ENCODE measurements at places on chromosomes 1 and 21. TPM values are rescaled to one million over a fixed set of nuclear protein-coding genes. Genes with fewer than 3 reads are reported as not detected.

DNA sequence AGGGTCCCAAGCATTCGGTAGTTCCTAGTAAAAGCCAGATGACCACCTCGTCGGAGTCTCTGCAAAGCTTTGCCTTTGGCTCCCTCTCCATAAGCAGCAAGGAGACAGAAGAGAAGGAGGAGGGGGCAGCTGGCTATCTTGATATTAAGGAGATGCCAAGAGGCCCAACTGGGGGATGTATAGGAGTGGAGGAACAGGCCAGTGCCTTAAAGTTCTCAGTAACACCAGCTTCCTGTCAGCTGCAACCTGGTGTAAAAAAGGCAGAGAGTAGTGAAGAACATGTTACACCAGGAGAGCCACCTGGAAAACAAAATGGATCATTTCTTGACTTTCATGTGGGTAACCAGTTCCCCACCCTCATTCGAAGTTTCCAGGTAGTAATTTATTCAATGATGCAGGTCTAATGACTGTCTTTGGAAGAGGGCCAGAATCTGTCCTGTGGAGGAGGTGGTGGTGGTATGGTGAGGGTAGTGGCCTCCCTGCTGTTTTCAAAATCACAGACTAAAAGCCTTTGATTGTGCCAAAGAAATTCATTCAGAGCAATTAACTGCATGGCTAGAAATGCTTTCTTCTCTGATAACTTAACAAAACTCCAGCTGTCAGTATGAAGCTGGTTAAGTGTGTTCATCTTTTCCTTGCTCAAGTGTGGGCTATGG, 27.3 kb downstream of the TMEM200B start:
- peaks cover 17% of the 10 kb centered on the region for H3K36me3 ChIP-seq
- H3K27ac ChIP-seq, result no peak overlapping the region
- no peaks in the 10 kb centered on the region for H3K4me1 ChIP-seq
- no peak overlapping the region for H3K4me3 ChIP-seq
- H3K27me3 ChIP-seq, result no peaks in the 10 kb centered on the region
- DNase-seq, result no peak

TCHHL1 gene
- not detected for total RNA-seq

DNA sequence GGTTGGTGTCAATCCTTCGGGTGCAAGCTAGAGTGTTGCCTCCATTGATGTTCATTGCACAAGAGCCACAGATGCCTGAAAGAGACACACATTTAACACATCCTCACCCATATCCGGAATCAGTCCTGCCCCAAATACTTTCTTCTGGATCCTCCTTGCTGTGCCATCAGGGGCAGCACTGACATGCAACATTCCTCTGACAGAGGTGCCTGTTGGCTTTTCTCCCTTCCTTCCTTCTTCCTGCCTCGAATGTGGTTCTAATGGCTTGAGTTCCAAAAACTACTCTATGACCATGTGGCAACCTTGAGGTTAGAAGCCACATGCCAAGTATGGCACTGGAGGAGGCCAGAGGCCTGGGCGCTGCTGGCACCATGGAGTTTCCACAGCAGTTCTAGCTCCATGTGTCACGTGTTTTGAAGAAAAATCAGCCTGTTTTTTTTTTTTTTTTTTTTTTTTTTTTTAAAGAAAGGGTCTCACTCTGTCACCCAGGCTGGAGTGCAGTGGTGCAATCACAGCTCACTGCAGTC, 17.0 kb upstream of the ATP13A2 start:
- H3K27ac ChIP-seq, result peak overlapping the region; percentile 9
- peaks cover 13% of the 10 kb centered on the region for H3K4me1 ChIP-seq
- no peak for DNase-seq
- peaks cover 88% of the 10 kb centered on the region for H3K36me3 ChIP-seq

CELA2B gene
- not detected for total RNA-seq

FAM167B gene
- total RNA-seq, result 65.9 TPM

HLX gene
- total RNA-seq, result 14.9 TPM

- no peak for DNase-seq
- H3K4me3 ChIP-seq, result no peak overlapping the region
- H3K27ac ChIP-seq, result no peak overlapping the region
- no peaks in the 10 kb centered on the region for H3K36me3 ChIP-seq
- H3K27me3 ChIP-seq, result no peaks in the 10 kb centered on the region
Observed at GRCh38 chr1:200290010-200290685, 119.7 kb downstream of the ZNF281 start.

SGIP1 gene
- 19.8 TPM for total RNA-seq

GRCh38 chr1:44013949-44014348, 17.3 kb downstream of the SLC6A9 start:
- no peaks in the 10 kb centered on the region for H3K36me3 ChIP-seq
- H3K27ac ChIP-seq, result no peak overlapping the region
- no peak overlapping the region for H3K4me3 ChIP-seq
- no peak for DNase-seq

GRCh38 chr1:46094471-46095005, 37.9 kb downstream of the PIK3R3 start:
- no peak overlapping the region for H3K4me3 ChIP-seq
- H3K27ac ChIP-seq, result no peak overlapping the region
- no peaks in the 10 kb centered on the region for H3K36me3 ChIP-seq
- no peaks in the 10 kb centered on the region for H3K4me1 ChIP-seq
- no peak for DNase-seq
- no peaks in the 10 kb centered on the region for H3K27me3 ChIP-seq

GRCh38 chr1:12229386-12229834, 420 bp upstream of the VPS13D start:
- H3K4me3 ChIP-seq, result peak overlapping the region; percentile 99
- H3K4me1 ChIP-seq, result peaks cover 25% of the 10 kb centered on the region
- no peaks in the 10 kb centered on the region for H3K27me3 ChIP-seq
- no peaks in the 10 kb centered on the region for H3K36me3 ChIP-seq
- H3K27ac ChIP-seq, result no peak overlapping the region

TSPAN1 gene
- 6.9 TPM for total RNA-seq

- H3K4me3 ChIP-seq, result no peak overlapping the region
- H3K27ac ChIP-seq, result no peak overlapping the region
- no peak for DNase-seq
Observed at GRCh38 chr1:234668577-234668955, 58.6 kb upstream of the IRF2BP2 start.

GRCh38 chr1:39165488-39165887, 39.0 kb upstream of the MACF1 start:
- H3K27ac ChIP-seq, result peak overlapping the region; percentile 55
- peak overlapping the region; percentile 47 for H3K4me3 ChIP-seq
- no peaks in the 10 kb centered on the region for H3K27me3 ChIP-seq
- DNase-seq, result no peak
- H3K36me3 ChIP-seq, result no peaks in the 10 kb centered on the region
- H3K4me1 ChIP-seq, result peaks cover 48% of the 10 kb centered on the region

DNA sequence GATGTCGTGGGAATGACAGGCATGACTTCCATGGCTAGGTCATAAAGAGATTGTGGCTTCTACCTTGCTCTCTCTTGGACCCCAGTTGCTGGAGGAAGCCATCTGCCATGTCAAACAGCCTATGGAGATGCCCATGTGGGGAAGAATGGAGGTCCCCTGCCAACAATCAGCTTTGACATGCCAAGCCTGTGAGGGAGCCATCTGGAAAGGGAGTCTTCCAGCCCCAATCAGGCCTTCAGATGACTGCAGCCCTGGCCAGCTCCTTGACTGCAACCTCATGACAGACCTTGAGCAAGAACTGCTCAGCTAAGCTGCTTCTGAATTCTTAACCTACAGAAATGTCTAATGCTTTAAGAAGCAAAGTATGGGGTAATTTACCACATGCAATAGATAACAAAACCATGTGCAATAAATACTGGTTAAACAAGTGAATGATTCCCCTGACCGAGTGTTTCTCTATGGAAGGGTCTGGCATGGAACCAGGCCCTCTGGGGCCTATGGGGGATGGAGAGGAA, 187.1 kb downstream of the HIVEP3 start:
- no peak overlapping the region for H3K4me3 ChIP-seq
- no peaks in the 10 kb centered on the region for H3K36me3 ChIP-seq
- H3K4me1 ChIP-seq, result peaks cover 56% of the 10 kb centered on the region
- DNase-seq, result no peak
- H3K27me3 ChIP-seq, result no peaks in the 10 kb centered on the region

DNA sequence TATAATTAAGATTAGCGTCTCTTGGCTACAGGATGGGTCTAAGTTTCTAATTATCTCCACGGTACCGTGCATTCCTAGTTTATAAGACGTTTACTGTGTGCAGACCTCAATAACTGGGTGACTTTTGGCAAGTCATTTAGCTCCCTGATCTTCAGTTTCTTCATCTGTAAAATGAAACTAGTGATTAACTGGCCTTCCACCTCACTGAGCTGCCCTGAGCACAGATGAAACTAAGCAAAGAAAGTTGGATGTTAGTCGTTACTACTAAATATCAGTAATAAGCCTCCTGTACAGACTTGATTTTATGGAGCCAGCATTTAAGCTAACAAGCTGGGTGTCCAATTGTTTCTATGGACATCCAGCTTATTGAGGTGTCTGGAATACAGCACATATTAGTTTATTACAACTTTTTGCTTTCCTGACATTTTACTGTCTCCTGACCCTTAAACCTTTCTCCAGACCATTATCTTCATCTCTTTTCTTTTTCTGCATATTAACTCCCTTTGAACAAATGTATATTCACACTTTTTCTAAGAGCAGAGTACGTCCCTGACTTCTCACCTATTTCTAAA, 1.1 kb downstream of the CR2 start:
- no peak overlapping the region for H3K4me3 ChIP-seq
- peaks cover 35% of the 10 kb centered on the region for H3K27me3 ChIP-seq
- H3K27ac ChIP-seq, result no peak overlapping the region
- no peaks in the 10 kb centered on the region for H3K36me3 ChIP-seq

CNTN2 gene
- total RNA-seq, result not detected

DNA sequence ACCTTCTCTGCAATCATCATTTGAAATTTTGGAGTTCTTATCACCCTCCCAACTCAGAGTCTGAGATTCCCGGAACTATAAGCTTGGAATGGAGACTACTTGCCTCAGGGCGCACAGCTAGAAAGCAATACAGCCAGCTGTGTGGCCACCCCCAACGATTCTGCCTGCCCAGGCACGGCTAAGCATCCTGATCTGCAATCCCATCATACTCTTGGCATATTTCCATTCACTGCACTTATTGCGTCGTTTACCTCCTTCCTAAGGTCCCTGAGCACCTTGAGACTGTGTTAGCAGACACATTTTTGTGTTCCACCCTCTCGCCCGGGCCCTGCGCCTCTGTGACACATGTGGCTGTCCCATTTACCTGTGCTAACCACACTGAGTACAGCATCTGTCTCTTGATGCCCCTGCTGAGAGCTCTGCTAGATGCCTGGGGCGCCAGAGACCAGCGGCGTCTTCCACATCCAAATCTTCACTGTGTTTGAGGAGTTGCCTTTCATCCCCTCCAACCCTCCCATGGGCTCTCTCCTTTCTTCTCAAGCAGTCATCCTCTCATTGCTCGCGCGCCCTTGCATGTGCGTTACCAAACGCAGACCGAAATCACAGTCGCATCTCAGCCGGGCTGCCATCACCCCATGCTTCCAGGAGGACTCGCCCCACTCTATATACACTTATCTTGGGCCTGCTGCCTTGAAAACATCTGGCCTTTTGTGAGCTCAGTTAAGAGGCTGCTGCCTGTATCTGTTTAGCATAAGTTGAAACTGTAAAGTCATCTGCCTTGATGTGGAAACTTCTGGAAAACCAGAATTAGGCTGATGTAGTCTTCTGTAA, 3.5 kb upstream of the CLDN19 start:
- H3K27ac ChIP-seq, result no peak overlapping the region
- H3K36me3 ChIP-seq, result peaks cover 19% of the 10 kb centered on the region

IFI44 gene
- total RNA-seq, result 63.2 TPM

GRCh38 chr1:51945591-51945990, 44.9 kb downstream of the RAB3B start:
- peaks cover 17% of the 10 kb centered on the region for H3K27me3 ChIP-seq
- no peak overlapping the region for H3K27ac ChIP-seq
- H3K36me3 ChIP-seq, result no peaks in the 10 kb centered on the region
- H3K4me3 ChIP-seq, result no peak overlapping the region

DNA sequence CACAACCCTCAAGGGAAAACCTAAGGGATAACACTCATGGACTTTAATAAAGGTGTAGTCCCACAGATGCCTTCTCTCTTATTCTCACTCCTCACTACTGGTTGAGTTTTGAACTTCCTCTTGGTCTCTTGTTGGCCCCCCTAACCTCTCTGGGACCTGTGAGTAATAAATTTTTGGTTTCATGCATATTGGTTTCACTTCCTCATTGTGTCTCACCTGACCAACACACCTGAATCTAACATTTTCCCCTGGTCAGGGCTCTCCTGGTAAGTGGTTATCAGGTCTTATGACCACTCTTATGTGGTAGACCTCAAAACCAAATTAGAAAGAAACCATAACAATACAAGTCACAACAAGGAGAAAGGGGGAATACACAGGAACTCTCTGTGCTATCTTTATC, 60.5 kb upstream of the PRMT6 start:
- no peaks in the 10 kb centered on the region for H3K36me3 ChIP-seq
- H3K27ac ChIP-seq, result no peak overlapping the region
- DNase-seq, result no peak
- no peak overlapping the region for H3K4me3 ChIP-seq
- H3K4me1 ChIP-seq, result no peaks in the 10 kb centered on the region

DNA sequence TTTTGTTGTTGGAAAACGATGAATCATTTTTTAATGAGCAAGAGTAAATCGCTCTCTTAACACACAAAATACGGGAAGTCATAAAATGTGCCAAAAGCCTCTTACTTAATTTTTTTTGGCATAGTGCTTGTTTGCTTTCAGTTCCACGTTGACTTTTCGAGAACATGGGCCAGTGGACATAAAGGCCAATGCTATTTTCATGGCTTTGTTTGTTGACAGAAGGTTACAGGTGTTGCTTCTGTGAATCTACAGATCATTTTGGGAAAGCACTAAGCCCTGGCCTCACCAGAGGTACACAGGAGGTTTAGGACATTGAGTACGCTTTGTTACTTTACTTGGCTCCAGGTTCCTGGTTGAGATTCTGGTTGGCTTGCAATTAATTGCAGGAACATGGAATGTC, 199.4 kb upstream of the HMCN1 start:
- no peaks in the 10 kb centered on the region for H3K27me3 ChIP-seq
- no peaks in the 10 kb centered on the region for H3K36me3 ChIP-seq
- H3K4me3 ChIP-seq, result no peak overlapping the region
- H3K4me1 ChIP-seq, result peaks cover 4% of the 10 kb centered on the region
- peak overlapping the region; percentile 49 for H3K27ac ChIP-seq
- DNase-seq, result no peak

SYCP1 gene
- total RNA-seq, result not detected

DYNLT5 gene
- 3.3 TPM for total RNA-seq

SYF2 gene
- total RNA-seq, result 38.8 TPM

GRCh38 chr1:91913018-91913417, 27.1 kb upstream of the TGFBR3 start:
- DNase-seq, result no peak
- no peak overlapping the region for H3K27ac ChIP-seq
- no peak overlapping the region for H3K4me3 ChIP-seq
- H3K4me1 ChIP-seq, result no peaks in the 10 kb centered on the region
- H3K36me3 ChIP-seq, result no peaks in the 10 kb centered on the region
- H3K27me3 ChIP-seq, result no peaks in the 10 kb centered on the region

GRCh38 chr1:187862506-187862905, 1033.8 kb downstream of the PLA2G4A start:
- no peaks in the 10 kb centered on the region for H3K4me1 ChIP-seq
- no peaks in the 10 kb centered on the region for H3K27me3 ChIP-seq
- no peaks in the 10 kb centered on the region for H3K36me3 ChIP-seq
- no peak overlapping the region for H3K27ac ChIP-seq
- no peak overlapping the region for H3K4me3 ChIP-seq

- peaks cover 36% of the 10 kb centered on the region for H3K27me3 ChIP-seq
- H3K36me3 ChIP-seq, result no peaks in the 10 kb centered on the region
- peak; percentile 91 for DNase-seq
Observed at GRCh38 chr21:41777951-41778815, 11.3 kb upstream of the RIPK4 start.
